ENCODE measurements at places on chromosomes 12 and 14.

DNA sequence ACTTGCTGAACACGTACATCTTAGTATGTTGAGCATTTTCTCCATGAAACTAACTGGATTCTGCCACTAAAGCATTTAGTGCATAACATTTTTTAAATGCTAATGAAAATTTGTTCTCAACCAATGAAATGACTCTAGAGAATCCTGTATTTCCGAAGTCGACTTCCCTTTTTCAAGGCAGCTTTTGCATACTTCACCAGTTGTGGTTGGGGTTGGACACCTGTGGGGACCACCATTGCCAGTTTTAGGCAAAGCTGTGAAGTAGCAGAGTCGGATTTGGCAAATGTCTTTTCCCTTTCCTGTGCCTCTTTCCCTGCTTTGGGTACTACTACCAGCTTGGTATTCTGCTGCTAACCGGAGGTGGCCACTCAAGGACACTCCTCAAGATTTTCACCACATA is 349.2 kb downstream of the BCAT1 start:
- DNase-seq, result no peak

DNA sequence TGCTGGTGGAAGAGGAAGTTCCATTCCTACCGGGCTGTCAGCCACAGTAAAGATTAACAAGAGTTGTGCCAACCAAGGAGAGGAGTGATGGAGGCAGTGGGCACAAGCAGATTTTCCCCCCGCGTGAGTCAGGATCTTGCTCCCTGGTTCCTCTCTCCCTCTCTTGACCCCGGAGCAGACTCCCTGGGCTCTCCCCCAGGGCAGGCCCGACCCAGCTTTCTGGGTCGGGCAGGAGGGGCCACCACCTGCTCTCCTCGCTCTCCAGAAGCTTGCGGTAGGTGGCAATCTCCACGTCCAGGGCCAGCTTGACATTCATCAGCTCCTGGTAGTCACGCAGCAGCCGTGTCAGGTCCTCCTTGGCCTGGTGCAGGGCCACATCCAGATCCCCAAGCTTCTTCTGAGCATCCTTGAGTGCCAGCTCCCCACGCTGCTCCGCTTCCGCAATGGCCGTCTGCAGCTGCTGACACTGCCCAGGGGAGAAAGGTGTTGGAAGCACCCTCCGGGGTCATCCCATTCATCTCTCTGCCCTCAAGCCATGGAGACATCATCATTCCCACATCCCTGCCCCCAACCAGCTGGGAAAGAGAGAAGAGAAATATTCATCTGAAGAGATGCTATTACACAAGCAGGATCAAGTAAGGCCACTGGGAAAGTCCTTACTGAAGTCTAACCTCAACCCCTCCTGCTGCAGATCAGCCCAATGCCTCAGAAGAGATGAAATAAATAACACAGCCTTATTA is 9.0 kb upstream of the KRT4 start:
- no peak for DNase-seq

DNA sequence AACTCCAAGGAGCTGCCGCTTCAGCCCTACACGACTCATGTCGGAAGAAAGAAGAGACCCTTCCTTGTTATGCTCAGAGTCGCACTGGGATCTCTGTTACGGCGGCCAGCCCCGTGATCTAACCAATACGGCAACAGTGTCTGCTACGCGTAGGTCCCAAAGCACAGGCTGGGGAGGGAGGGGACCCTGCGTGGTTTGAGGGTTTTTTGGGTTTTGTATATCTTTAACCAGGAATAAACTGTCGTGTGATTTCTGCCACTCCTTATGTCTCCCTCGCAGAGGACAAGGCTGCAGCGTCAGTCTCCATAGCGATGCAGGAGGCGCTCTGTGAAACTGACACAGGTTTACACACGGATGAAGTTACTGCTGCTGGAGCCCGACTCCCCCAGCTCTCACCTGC is 60.0 kb upstream of the DIO3 start:
- no peak for DNase-seq

DNA sequence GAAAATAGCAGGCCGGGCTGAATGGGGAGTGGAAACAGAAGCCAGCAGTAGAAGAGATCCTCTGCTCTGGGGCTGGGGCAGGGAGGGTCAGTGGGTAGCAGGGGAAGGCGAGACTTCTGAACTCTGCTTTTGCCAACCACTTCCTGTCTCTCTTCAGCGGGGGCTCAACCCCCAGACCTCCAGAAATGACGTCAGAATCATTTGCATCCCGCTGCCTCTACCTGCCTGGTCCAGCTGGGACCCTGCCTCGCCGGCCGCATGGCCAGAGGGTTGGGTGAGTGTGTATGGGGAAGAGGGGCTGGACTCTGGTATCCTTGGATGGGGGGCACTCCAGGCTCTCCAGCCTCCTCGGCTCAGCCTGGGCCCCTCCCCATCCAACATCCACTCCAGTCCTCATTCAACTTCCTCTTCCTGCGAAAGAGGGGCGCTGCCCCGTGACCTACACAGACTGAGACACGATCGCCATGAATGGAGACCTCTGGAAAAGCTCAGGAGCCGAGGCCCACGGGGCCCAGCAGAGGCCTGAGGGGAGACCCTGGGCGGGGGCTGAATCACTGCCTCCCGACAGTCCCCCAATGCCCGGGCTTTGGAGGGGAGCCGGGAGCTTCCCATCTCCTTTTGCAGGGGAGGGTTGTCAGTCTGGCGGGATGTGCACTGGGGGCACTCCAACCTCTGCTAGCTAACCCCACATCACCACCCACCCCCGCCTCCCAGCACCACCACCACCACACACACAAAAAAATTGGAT is 458 bp upstream of the HOXC4 start:
- no peak for DNase-seq

DNA sequence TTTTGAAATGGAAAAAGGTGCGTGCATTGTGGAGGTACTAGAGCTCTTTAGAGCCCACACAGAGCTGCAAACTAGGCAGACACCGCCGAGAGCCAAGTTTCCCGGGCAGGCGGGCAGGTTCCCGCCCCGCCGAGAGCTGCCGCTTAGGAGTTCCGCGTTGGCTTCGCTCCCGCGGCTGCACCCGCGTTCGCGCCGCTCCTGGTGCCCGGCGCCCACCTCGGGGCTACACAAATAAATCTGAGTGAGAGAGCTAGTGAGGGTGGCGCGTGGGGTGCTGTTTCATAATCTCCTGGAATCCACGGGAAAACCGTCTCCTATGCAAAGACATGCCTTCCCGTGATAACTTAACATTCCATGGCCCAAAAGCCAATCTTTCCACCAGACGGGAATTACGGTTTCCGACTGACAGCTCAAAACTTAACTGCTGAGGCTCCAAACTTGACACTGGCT is 645 bp downstream of the KITLG start:
- no peak for DNase-seq

GRCh38 chr14:74080820-74081460 is 3.3 kb downstream of the ALDH6A1 start:
- DNase-seq, result no peak

- no peak for DNase-seq
Observed at GRCh38 chr12:110320550-110320949, 39.5 kb downstream of the ATP2A2 start.

GRCh38 chr12:6605421-6606330 is 1.5 kb downstream of the CHD4 start:
- no peak for DNase-seq

DNA sequence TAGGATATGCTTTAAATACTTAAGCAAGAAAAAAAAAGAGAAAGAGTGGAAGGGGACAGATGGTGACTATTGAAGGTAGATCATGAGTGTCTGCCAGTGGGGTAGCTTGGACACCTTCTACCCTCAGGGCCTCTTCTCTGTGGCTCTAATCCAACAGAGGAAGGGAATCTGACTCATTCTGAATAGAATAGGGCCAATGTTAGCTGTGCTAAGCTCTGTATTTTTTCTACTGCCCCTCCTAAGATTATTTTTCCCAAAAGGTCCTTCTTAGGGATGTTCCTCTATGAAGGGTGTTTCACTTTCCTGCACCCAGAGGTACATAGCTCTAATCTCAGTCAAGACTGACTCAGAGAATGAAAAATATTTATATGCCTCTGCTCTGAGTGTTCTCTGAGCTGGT is 25.6 kb downstream of the UNC79 start:
- DNase-seq, result no peak

DNA sequence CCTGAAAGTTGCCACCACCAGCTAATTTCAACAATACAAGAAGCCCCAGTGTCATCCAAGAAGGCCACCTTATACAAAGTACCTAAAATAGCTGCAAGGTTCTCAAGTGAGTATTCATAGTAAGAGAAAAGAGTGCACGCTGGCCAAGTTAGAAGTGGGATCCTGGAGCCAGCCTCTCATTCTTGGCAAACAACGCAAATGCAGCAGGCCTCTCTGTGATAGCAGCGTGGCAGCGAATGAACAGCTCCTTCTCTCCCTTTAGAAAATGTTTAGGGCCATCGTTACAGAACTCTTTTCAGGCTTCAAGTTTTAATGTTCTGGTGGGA is 78.0 kb upstream of the IFNG-AS1 start:
- no peak for DNase-seq

DNA sequence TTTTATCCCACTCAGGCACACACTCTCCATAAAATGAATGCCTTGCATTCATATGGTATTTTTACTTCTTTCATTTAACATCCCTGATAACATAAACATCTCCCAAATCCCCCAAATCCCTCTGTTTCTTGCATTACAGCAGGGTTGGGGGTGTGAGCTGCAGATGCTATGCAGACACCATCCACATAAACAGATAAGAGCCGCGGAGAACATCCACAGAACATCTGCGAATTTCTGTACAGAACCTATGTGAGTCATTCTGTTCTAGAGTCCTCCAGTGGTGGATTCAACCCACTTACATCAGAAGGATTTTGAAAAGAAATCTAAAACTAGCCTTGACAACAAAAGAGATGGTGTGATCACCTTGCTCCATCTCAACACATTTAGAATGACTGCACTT is 20.3 kb downstream of the FBLN5 start:
- DNase-seq, result no peak

DNA sequence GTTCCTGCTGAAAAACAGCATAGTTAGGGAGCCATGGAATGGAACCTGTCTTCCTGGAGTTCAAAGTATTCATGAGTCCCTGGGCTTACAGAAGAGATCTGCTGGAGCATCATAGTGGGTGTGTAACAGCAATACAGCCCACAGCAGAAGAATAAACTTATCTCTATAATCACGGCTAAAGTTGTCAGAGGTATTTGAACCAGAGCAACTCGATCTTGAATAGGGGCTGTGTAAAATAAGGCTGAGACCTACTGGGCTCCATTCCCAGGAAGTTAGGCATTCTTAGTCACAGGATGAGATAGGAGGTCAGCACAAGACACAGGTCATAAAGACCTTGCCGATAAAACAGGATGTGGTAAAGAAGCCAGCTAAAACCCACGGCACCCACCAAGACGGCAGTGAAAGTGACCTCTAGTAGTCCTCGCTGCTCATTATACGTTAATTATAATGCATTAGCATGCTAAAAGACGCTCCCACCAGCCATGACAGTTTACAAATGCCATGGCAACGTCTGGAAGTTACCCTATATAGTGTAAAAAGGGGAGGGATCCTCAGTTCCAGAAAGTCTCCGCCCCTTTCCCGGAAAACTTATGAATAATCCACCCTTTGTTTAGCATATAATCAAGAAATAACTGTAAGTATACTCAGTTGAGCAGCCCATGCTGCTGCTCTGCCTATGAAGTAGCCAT is 223.4 kb downstream of the PCNX1 start:
- DNase-seq, result no peak

- DNase-seq, result no peak
Observed at GRCh38 chr14:23104070-23104590, 659 bp downstream of the CIROP start.

- no peak for DNase-seq
Observed at GRCh38 chr12:129961856-129962255, 58.0 kb upstream of the TMEM132D start.

- DNase-seq, result no peak
Observed at GRCh38 chr12:68837215-68837614, 29.2 kb downstream of the MDM2 start.

DNA sequence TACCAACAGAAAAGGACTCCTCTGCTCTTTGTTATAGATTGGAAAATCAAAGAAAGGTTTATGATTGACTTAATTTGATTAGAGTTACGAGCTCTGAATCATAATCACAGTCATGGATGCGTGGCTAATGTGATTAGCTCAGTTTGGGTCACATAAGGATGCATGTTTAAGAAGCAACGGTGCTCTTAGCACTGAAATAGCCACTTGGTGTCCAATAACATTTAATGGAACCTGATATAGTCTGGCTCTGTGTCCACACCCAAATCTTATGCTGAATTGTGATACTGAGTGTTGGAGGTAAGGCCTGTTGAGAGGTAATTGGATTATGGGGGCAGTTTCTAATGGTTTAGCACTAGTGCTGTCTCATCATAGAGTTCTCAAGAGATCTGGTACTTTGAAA is 501.6 kb downstream of the SLC6A15 start:
- DNase-seq, result no peak

DNA sequence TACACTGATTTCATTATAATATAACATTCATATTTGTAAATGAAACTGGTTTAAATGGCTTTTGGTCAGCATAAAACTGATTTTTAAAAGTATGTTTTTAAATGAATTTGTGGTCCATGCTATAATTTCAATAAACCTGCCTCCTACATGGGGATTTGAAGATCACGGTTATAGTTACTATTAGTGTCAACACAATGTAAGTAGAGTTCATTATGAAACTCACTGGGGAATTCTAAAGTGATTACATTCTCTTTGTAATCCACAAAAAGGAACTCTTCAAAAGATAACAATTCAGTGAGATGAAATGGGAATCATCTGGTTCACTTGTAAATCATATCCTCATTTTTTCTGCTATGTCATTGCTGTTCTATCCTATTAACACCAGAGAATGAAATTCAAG is 204.5 kb upstream of the G2E3 start:
- DNase-seq, result no peak

- no peak for DNase-seq
Observed at GRCh38 chr14:71967704-71968103, 35.5 kb downstream of the RGS6 start.

- DNase-seq, result no peak
Observed at GRCh38 chr14:103111232-103111868, 11.9 kb upstream of the TNFAIP2 start.

- DNase-seq, result no peak
Observed at GRCh38 chr14:32329146-32329545, at the start of gene AKAP6. Gene AKAP6, plus strand, starts transcription at chr14:32329298. Its CDS starts 104,196 bp downstream, at chr14:32433494.

- no peak for DNase-seq
Observed at GRCh38 chr12:77995436-77996167, 164.9 kb downstream of the NAV3 start.

DNA sequence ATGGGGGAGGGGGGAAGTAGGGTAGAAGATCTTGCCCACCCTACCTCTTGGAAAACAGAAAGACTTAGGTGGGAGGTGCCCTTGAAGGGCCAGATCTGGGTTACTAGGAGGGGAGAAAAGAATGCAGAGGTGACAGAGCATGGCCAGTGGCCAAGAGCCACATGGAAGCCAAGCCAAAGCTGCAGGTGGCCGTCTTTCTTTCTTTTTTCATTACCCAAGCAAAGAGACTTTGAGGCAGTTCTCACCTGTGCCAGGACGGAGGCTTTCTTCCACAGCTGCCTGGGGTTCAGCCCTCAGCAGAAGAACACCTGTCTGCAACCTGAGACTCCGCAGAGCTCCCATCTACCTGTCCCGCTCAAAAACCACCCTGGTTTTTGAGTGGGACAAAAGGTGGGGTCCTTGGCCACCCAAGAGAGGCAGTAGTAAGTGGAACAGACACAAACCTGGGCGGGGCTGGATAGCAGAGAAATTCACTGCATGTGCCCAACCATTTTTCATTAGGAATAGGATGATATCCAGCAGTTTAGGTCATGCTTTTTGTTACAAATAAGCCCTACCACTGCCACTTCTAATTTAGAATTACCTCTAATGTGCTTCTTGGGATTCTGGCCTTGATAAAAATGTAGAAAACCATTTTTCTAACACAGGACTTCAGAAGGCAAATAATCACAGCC is 116.5 kb downstream of the DYRK2 start:
- DNase-seq, result no peak

- DNase-seq, result no peak
Observed at GRCh38 chr12:21912318-21912717, 28.9 kb downstream of the ABCC9 start.

Data from stimulated activated CD4-positive, alpha-beta T cell treated with anti-CD3 and anti-CD28 coated beads, Interleukin-15, amount 100 ng/mL, for 1 hour (primary cell).